Activated CD4-positive, alpha-beta T cell treated with anti-CD3 and anti-CD28 coated beads for 48 hours (primary cell): ENCODE measurements at places on chromosomes 4 and X.
A peak's percentile ranks its signal among the peaks of the same experiment; 100 is the strongest.

DNA sequence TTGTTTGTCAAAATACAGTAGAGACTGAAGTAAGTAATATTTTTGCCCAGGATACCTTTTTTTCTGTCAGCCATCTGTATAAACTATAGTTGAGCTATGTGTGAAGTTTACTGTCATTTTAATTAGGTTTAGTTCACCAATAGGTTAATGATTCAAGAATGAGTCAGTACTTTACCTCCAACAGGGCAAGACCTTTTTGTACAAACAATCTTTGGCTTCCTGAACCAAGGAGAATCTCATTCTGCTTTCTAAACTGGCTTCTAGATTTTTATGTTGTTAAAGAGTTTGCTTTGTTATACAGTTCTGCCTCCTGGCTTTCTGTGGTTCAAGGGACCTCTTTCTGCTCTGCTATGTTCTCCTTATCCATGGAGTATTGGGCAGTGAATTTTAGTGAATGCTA, 412.0 kb upstream of the NR3C2 start:
- no peak for DNase-seq

GRCh38 chr4:93407493-93408275, 420.9 kb upstream of the ATOH1 start:
- DNase-seq: no peak

DNA sequence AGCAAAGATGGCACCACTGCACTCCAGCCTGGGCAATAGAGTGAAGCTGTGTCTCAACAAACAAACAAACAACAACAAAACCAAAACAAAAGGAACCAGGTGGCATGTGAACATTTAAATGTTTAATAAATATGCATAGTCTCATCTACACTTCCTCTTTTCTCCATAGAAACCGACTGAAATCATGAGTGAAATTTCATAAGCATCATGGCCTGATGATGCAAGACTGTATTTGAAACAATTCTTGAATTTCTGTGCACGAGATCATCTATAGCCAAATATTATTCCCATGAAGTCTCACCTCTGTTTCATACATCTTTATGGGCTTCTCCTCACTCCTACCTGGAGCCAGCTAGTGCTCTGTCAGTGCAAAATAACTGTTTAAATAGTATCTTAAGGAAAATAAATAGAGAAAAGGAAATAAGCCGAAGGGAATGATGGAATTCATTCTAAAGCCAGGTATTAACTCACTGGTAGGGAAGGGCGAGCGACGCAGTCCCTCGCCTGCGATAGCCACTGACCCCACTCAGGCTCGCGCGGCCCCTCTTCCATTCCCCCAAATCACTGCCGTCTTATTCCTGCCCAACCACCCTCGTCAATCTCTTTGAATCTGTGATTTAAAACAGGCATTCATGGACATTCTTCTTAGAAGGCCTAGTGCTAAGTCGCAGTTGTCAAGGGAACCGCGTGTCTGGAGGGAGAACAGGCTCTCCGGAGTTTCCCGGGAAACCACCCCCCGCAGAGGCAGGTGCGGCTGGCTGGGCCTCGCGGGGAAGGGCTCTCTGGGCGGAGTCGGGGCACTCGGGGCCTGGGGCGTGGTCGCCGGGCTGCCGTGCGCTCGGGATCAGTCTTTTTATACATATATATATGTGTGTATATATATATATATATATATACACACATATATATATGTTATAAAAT, 52.4 kb upstream of the TRIM2 start:
- peak; percentile 54 for DNase-seq

DNA sequence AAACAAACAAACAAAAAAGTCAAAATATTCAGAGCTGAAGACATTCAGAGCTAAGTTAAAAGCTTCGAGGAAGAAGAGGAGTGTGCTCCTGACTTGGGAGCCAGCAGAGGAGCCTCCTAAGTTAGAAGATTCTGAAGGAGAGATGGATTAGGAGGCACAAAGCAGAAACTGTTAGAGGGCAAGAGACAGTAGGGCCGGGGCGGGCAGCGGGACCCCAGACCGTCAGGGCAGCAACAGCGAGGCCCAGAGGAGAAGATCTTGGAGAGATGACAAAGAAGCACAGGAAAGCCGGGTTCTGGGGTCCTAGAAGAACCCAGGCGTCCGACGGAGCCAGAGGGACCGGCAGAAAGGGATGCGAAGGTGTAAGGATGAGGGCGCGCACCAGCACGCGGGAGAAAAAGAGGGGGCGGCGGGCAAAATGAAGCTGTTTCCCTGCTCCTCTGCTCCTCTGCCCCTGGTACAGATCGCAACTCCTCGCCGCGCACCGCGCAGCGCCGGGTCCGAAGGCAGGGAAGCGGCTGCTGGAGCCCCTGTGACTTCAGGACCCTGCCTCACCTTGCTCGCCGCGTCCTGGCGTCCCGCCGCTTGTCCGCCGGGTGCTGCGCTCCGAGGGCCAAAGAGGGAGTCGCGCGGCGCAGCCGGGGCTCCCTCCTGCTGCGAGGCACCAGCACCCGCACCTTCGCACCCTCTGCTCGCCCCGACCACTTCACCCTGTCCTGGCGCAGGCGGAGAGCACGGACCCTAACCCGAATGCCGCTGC, 477 bp downstream of the KLHL13 start:
- peak; percentile 6 for DNase-seq

DNA sequence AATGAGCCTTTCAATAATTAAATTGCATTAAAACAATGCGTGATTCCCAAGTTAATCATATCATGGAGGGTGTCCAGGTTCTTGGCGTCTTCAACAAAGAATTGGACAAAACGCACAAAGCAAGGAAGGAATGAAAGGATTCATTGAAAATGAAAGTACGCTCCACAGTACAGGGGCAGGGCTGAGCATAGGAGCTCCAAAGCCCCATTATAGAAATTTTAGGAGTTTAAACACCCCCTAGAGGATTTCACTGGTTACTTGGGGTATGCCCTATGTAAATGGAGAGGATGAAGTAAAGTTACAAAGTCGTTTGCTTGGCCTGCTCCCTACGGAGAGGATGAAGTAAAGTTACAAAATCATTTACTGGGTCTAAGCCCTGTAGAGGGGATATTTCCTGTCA, 1910.4 kb downstream of the C4orf33 start:
- DNase-seq: no peak

DNA sequence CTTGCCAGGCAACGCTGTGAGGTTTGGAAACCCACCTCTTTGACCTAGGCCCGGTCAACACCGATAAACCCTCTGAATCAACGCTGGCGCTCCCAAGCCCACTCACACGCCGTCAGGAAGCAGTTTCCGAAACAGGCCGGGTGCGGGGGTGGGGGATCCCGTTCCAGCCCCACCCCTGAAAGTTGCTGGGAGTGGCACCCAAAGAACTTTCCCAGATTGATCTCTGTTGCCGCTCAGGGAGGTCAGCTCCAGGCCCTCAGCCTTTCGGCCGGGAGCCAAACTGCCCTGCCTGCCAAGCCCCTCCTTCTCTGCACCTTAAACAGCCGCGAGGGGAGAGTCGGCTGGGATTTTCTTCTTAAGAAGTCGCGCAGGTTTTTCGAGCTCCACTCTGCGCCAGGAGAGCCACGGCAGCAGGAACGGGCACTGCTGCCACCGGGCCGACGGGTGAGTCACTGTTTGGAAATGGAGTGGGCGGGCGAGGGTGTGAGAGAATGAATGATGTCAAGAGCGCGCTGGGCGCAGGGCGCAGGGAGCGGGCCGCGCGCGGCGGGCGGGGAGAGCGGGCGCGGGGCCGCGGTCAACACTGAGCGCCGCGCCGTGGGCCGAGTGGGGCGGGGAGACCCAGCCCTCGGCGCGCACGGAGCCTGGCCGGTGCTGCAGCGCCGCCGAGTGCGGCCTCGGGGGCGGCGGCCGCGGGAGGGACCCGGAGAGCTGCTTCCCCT, at the start of gene SGMS2:
Gene SGMS2 (plus strand): TSS at position 583 of the 722 bp plus-strand sequence. CDS start 70,622 bp downstream, outside the sequence.
- DNase-seq: peak; percentile 83

GRCh38 chr4:125338814-125339213, 24.1 kb downstream of the FAT4 start:
- DNase-seq: no peak

- no peak for DNase-seq
Measured at GRCh38 chr4:139756391-139757180, 91.0 kb downstream of the MGST2 start.

DNA sequence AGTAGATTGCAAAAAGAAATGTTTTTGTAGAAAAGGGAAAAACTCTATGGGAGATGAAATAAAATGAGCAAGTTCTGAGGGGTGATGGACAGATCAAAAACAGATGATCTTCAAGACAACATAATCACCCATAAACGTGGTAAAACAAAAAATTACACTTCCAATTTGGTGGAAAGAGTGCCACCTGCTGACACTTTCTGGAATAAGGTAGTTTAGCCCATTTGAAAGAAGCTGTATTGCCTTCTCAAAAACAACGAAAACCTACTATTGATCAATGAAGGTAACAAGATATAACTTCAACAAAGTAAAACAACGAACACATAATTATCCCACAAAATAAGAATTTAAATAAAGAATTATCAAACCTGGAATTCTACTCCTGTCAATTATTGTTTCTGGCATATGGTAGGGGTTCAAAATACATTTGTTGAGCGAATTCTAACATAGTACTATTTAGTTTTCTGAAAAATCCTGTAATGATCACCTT, 2.5 kb downstream of the COQ2 start:
- peak; percentile 64 for DNase-seq

- no peak for DNase-seq
Measured at GRCh38 chr4:138636781-138637180, 378.8 kb upstream of the NOCT start.

DNA sequence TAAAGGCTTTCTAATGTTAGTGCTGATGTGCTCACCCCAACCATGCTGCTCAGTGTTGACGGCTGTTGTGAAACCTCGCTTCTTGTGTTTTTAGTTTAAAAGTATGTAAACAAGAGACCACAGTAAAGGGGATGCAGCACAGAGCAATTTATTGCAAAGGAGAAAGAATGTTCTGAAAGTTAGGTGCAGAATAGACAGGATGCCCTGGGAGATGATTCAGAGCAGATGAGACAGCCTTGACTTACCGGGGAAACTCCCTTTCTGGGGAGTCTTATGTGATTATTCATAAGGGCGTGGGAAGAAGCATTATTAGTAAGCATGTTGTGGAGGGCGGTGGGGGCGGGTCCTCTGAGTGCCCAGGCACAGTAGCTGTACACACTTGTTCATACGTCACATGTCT, 47.7 kb downstream of the EVC start:
- DNase-seq: peak; percentile 73

DNA sequence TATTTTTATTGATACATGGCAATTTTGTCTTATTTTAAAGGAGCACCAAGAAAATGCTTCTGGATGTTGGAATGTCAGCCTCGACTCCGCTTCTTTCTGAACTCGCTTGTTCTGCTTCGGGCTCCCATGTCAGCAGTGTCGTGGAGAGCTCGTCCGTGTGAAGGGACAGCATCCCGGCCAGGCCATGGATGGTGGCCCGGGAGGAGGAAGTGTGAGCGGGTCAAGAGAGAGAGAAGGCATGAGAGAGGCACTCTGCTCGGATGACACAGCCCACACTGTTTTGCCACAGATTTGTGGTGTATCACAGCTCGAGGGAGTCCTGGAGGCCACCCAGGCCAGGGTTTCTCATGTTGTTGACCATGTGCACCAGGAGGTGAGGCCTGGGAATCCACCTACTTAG, 107.0 kb downstream of the TRAPPC11 start:
- DNase-seq: no peak

GRCh38 chrX:74814681-74815080, 110.6 kb downstream of the NEXMIF start:
- no peak for DNase-seq

DNA sequence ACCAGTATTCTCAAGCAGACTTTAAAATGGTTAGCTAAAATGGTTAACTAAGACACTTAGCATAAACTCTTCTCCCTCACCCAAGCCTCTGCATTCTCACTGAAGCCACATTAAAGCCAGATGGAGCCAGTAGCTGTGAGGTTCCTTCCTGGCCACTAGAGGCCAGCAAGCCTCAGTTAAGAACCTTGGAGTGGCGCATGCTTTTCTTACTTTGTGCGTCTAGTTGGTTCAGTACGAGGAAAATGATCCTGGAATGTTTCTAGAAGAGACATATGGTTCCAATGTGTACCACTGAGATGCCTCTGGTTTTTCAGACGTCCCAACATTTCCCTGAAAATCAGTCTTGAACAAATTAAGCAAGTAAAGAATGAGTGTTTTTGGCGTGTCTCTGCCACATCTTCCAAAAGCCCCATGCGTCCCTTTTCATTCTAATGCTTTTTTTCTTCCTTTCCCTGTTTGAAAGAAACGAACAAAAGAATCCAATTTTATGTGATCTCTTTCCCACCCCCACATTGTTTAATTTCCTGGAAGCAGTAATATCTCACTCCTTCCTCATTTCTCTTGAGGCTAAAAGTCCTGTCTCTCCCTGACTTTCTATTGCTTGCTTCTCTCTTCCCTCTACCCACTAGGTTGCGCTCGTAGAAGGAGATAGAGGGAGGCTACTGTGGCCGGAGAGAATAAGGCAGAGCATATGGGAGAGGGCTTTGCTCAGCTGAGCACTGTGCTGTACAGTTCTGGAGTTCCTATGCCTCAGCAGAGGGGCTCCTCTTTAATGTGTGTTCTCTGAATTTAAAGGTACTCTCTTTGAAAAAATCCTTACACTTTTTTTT, 82.9 kb upstream of the TAB3 start:
- DNase-seq: peak; percentile 11

DNA sequence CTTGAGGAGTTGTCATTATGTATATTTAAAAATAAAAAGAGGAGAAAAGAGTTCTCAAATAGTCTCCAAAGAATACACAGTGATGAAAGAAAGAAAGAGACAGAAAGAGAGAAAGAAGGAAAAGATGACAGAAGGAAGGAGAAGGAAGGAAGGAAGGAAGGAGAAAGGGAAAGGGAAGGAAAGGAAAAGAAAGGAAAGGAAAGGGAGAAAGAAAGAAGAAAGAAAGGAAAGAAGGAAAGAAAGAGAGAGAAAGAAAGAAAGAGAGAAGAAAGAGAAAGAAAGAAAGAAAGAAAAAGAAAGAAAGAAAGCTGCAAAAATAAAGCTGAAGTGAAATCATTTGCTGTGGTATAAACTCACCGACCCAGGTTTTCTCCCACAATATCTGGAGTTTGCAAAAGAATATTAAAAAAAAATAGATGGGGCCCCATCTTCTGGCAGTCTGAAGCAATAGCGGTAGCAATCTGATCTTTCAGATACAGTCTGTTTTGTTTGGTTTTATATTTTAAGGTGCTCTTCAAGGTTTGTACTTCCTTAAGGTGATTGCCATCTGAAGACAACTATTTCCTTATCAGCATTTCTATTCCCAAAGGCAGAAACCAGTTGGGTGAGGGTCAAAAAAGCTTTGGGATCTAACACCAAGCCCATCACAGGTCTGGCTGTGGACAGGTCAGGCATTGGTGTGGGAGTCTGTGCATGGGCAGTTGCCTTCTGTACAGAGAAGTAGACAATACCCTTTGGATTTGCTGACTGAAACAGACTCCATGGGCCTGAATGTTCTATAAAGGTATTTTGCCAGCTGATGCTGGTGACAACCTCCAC, 160.4 kb downstream of the CPEB2 start:
- DNase-seq: no peak

DNA sequence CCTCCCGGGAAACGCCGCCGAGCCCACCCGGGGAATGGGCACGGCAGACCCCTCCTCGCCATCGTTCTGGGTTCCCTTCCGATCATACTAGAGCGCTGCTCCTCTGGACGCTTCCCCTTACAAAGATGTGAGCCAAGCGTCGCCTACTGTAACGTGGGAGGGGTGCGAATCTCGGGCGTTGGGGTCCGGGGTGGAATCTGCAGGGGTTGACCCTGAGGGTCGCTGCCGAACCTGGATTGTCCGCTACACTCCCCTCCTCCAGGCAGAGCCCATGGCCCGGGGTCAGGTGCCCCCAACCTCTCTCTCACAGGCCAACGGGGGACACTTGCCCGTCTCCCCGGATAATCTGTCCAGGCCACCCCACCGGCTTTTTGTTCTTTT, 13.8 kb downstream of the BCOR start:
- no peak for DNase-seq

- DNase-seq: no peak
Measured at GRCh38 chr4:61298178-61298740, 98.1 kb downstream of the ADGRL3 start.
